Osteoblast (primary cell): ENCODE measurements at places on chromosomes 7 and 10. TPM values are rescaled to one million over a fixed set of nuclear protein-coding genes. Genes with fewer than 3 reads are reported as not detected.
A peak's percentile ranks its signal among the peaks of the same experiment; 100 is the strongest.

MMD2 gene
- not detected in 2 replicates for total RNA-seq

FXYD4 gene
- not detected in 2 replicates for total RNA-seq

GRID1 gene
- under 0.01 TPM in 1 of 2 replicates, not detected in the other for total RNA-seq

MRLN gene
- not detected in 2 replicates for total RNA-seq

ITGB8 gene
- total RNA-seq: 30.9 and 35.1 TPM in 2 replicates

LRRTM3 gene
- total RNA-seq: not detected in 2 replicates

DNAJC12 gene
- 4.0 and 6.2 TPM in 2 replicates for total RNA-seq

ABLIM1 gene
- total RNA-seq: 5.0 and 11.2 TPM in 2 replicates

ELN gene
- total RNA-seq: 69.1 and 113 TPM in 2 replicates

SLC39A12 gene
- not detected in 2 replicates for total RNA-seq

NAT16 gene
- not detected in 2 replicates for total RNA-seq

DNA sequence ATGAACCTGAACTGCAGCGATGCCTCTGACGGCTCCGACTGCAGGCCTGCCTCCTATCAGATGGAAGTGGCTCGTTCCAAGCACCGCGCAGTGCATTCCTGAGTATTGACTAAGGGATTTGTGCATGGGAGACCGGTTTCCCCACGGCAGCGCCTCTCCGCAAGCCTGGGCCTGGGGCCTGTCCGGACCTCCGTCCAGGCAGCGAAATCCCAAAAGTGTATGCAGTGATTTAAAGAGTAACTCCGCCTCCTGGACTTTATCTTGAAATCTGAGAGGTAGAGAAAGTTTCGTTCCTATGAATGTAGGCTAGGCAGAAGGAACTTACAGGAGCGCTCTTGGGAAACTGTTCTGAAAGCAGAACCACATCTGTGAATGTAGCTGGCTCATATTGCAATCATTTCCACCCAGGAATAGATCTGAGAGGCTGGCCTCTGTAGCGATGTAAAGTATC, 106.2 kb upstream of the CELF2 start:
- peak; percentile 89 for DNase-seq

DNA sequence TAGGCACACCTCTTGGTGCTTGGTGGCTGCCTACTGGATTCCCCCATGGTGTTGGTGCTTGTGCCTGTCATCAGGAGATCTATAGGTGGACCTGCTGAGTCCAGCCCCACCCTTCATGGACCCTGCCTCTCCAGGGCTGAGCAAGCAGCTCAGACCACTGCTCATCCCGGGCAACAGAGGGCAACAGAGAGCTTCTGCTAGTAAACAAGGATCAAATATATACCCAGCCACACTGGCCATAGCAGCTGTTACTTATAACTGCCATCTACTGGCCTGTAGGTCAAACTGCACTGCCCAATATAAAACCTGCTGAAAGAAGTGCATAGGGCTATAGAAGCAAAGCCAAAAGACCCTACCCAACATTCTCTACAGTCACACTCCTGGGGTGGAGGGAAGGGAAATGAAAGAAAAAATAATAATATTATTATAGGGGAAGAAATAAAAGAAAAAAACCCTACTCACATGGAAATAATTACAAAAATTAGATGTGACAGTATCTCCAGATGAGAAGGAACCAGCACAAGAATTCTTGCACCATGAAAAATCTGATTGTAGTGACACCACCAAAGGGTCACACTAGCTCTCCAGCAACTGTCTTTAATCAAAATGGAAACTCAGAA, 54.9 kb upstream of the ZNF800 start:
- DNase-seq: peak; percentile 37

GRCh38 chr10:22489975-22490374, 144.7 kb downstream of the SPAG6 start:
- DNase-seq: no peak

- DNase-seq: no peak
Measured at GRCh38 chr10:103224133-103224532, 21.6 kb upstream of the RPEL1 start.

- no peak for DNase-seq
Measured at GRCh38 chr10:58913717-58914116, 262.7 kb upstream of the PHYHIPL start.

DNA sequence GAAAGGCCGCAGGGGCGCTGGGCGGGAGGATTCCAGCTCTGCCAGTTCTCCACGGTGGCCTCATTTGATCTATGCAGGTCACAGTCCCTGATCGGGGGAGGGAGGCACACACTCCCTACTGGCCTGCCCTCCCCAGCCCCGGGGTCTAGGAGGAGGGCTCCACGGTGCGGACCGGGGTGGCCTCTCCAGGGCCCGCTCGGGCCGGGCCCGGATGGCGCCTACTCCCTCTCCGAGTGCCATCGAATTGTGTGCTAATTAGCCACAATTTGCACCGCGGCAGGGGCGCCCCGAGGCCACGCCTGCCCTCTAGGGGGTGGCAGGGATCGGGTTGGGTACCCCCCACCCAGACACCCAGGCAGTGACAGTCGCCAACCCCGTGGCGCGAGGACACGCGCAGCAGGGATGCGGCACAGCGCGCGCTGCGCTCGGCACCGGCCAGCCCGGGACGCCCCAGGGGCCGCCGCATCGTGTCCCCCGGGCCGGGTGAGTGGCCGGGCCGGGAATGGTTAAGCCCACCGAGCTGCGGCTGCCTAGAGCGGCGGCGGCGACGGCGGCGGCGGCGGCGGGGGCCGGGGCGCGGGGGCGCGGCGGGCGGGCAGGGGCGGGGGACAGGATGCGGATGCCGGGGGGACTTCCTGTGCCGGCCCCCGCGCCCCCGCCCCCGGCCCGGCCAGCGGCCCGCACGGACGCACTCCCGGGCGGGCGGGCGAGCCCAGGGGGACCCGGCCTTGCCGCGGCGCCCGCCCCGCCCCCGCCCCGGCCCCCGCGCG, at the start of gene ZNF853:
Gene ZNF853 (plus strand): TSS at position 658 of the 770 bp plus-strand sequence. CDS start 565 bp downstream, outside the sequence.
- DNase-seq: peak; percentile 88

DNA sequence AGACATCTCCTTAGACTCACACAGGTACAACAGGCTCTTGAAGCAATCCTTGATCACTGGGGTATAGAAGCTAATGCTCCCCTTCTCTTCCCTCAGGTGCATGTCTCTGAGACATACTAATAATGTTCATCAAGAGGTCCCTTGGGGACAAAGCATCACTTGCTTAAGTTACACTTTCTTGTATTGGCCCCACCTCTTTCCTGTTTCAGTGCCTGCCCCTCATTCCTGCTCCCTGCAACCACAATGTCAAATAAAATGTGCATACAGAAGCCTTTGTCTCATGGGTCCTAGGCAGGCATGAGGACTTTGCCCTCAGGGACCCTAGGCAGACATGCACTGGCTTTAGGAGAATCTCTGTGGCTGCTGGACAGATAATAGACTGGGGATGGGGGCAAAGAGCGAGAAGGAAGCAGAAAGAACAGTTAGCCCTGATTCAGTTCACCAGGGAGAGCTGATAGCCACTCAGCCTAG, 175.0 kb upstream of the NPY start:
- no peak for DNase-seq

DNA sequence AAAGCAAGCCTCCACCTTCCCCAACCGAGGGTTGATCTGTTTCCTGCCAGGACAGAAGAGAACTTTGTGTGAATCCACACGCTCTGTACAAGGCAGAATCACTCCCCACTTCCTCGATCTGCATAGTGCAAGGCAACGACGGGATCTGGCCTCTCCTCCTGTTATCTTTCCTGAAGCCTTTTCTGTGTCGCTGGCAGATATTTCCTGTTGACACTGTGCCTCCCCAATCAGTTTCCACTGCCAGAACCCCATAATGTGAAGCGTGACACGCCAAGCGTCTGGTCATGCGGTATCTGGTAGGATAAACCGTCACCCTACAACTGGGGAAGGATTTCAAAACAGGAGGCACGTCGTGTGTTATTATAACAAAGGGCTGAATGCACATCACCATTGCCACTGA, 57.2 kb downstream of the FAM171A1 start:
- no peak for DNase-seq

- peak; percentile 95 for DNase-seq
Measured at GRCh38 chr7:47253650-47254080, 328.2 kb downstream of the TNS3 start.

GRCh38 chr10:16853201-16853600, 36.0 kb upstream of the RSU1 start:
- DNase-seq: peak; percentile 85

GRCh38 chr10:102935939-102936605, 18.0 kb downstream of the CNNM2 start:
- DNase-seq: peak; percentile 56

- peak; percentile 93 for DNase-seq
Measured at GRCh38 chr10:30185916-30186315, 126.5 kb upstream of the JCAD start.

GRCh38 chr10:121461307-121461706, 136.9 kb downstream of the FGFR2 start:
- DNase-seq: no peak

DNA sequence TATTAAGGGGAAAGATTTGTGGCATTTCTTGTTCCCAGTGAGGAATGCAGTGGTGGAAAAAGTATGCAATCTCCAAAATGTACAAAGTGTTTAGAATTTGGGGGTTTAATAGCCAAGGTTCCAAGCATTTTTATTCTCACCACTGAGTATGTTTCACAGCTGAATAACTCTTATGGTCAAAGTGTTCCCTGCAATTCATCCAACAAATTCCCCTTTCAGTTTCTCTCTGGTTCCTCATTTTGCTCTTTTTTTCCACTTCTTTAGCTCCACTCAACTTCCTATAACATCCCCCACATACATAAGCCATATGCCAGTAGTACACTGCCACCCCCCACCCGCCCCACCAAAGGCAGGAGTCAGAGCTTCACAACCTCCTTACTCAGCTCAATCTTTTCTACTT, 4.6 kb downstream of the HECW1 start:
- DNase-seq: no peak

GRCh38 chr10:11505639-11506038, 105.8 kb downstream of the USP6NL start:
- no peak for DNase-seq

GRCh38 chr7:157474685-157475084, 137.9 kb downstream of the DNAJB6 start:
- peak; percentile 83 for DNase-seq

- no peak for DNase-seq
Measured at GRCh38 chr7:123003539-123004126, 8.1 kb upstream of the TAS2R16 start.

DNA sequence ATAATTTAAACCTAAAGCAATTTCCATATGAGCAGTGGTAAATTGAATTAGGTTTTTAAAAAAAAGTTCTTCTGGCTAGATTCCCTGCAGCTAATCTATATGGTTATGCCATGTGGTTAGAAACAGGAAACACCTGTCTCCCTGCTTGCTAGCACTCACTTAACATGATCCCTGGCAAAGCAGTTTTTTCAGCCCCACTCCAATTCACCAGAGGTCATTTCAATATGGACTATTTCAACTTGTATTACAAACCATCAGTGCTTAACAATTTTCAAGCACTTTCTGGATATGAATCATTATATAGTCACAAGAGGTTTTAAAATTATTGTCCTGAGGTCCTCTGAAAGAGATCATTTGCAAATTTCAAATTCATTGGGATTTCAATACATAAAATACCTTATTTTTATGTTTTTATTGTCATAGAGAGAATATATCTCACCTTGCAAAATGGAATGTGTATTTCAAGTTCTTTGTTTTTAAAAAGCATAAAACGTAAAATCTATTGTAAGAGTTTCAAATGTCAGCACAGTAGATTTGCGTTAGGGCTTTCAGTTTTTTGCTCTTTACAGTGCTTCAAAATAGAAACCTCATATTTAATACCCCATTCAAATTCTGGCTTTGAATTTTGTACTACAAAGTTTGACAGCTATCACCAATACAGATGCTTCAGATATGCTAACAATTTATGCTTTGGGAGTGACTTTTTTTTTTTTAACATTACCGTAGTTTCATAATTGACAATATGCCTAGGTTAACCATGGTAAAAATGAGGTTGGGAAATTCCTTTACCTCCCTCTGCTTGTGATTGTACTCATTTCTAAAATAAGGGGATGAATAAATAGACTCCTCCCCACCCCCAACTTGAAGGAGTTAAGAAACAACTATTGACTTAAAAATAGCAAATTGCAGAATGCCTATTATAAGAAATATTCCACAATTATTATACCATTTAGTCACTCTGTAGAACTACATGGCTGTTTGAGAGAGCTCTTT, 117.5 kb upstream of the HGF start:
- DNase-seq: no peak

DNA sequence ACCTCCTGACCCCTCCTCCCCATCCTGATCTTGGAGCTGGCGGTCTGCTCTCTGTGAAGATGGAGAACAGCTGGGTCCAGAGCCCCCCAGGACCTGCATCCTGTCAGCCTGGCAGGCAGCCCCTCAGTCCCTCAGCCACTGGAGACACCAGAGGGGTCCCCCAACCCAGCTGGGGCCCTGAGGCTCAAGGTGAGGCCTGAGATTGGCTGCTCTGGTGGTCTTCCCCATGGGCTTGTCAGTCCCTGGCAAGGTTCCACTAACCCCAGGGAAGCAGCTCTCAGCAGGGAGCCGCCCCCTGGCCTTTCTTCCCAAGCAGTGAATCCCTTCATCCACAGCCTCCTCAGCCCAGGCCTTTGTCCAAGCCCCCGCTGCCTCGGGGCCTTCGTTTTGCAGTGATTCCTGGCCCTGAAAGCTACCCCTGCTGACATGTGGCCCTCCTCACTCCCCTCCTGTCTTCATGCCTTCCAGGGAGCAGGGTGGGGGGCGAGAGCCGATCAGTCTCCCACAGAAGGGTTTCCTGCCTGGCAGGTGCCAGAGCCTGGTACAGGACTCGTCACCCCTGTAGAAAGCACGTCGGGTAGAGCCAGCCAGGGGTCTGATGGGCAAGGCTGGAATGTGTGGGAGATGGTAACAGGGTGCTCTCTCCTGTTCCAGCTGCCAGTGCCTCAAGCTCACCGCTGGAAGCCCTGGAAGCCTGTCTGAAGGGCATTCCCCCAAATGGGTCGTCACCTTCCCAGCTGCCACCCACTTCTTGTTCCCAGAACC, 48.5 kb downstream of the ZNF467 start:
- DNase-seq: peak; percentile 74

GRCh38 chr10:47311193-47311931, 10.9 kb upstream of the GDF2 start:
- DNase-seq: no peak

- no peak for DNase-seq
Measured at GRCh38 chr7:90879924-90880323, 283.8 kb downstream of the CDK14 start.

GRCh38 chr7:149317986-149318672, 56.1 kb downstream of the ZNF783 start:
- no peak for DNase-seq

DNA sequence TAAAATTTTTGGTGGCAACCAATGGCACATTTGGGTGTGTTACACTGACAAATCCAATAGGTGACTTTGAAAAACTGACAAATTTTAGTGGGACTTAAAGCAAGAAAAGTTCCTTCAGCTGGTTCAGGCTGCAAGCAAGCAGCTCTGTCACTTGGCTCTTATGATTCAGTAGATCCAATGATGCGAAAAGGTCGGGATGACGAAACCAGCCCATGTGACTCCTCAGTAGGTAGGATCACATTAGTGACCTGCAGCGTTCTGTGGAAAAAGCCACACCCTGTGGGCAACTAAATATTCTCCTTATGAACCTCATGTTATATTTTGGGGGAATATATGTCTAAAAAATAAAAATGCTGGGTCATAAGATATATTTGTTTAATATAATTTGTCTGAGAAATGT, 13.3 kb upstream of the TSGA13 start:
- no peak for DNase-seq
